ENCODE measurements at places on chromosomes 1 and 21.

DNA sequence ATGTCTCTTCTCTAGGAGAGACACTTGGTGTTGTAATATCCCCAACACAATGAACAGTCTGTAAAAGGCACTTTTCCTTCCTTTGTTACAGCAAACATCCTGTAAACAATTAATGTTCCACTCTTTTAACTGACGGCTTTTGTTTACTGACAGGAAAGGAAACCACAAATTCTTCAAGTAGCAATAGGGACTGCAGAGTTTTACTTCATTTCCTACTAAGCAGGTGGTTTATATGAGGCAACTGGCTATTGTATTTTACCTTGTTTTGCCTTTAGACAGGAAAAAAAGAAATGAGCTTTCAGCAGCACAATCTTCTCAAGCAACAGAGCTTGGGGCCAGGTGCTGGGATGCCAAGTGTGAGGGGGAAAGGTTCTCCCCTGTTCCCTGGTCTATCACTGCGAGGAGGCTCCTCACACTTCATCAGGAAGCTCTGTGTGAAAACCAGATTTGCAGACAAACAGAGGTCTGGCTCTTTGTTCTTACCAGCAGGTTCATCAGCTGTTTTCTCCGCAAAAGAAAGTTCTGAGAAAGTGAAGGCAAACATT, 51.2 kb downstream of the SIPA1L2 start:
- DNase-seq, result no peak

DNA sequence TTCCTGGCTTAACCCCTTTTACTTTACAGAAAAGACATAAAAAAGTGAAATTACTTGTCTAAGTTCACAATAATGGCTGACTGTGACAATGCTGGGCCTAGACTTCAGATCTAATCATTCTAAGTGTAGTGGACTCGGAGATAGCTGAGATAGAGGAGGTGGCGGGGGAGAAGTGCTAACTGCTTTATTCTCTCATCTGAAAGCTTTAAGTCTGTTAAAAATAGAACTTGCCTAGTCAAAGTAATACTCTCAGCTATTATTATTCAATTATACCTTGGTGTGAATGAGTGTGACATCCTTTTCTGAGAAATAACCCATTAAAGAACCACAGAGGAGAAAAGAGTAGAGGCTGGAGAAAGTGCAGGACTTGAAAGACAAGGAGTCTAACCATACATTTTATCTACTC, 96.1 kb upstream of the OLIG2 start:
- no peak for DNase-seq

DNA sequence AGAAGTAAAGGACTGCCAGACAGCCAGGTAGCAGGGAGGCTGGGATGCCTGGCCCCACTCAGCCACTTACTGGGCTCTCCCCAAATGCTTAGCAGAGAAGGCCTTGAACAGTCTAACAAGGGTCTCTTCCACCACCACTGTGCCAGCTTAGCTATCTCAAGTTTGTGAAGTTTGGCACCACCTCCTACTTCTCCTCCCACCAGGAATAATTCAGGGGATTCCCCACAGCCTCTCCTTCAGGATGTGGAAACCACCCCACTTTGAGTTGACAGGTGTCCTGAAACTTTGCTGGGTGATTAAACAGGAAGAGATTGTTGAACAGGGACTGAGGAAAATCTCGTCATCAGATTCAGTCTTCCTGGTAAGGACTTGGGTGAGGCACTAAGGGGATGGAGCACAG, 59.4 kb upstream of the ATP1B1 start:
- DNase-seq, result no peak

GRCh38 chr1:59972216-59972927, 45.8 kb upstream of the CYP2J2 start:
- DNase-seq, result peak; percentile 45

DNA sequence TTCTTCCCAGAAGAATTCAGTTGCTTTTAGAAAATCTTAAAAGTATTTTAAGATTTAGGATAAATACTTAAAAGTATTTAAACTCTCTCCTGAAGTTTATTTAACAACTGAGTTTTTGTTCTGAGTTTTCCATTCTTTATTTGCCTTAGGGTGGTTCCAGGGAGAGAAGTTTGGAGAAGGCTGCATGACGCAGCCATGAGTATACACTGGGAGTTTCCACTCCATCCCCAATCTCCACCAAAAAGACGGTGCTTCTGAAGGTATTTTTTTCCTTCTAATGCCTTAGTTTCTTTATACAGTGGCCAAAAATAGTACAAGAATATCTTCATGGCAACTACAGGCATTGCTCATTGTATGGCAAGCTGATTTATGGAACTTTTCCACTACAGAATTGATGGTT, 122.7 kb downstream of the ST6GALNAC5 start:
- DNase-seq, result no peak

DNA sequence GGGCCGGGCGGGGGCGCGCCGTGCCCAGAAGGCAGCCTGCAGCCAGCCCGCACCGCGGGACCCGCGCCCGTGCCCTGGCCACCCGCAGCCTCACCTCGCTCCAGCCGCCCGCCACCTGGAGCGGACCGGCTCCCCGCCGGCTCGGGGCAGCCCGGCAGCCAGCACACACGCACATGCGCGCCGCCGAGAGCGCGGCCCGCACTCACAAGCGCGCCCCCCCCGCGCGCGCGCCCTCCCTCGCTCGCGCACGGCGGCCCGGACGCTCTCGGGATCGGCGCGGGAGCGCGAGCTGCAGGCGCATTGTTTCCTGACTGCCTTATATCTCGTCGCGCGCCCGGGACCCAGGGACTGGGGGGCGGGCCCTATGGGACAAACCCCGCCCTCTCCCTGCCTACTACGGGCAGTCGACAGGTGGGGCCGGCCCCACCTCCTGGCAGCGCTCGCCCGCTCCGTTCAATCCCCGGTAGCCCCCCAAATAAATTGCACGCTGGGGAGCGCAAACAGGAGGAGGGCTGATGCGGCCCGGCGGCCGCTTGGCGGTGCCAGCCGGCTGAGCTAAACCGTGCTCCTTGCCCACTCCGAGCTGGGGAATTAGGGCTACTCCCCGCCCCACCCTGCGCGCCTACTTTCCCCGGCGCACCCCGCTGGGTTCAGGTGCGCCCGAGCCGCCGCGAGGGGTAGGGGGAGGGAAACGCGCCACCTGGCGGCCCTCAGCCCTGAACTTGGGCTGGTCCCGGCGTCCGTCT, at the start of gene MYCL:
TSS of gene MYCL (minus strand) at position 204 of the 746 bp plus-strand sequence. CDS start 483 bp downstream, outside the sequence.
- DNase-seq, result peak; percentile 54

GRCh38 chr1:53956308-53957168, 10.4 kb downstream of the LRRC42 start:
- no peak for DNase-seq

DNA sequence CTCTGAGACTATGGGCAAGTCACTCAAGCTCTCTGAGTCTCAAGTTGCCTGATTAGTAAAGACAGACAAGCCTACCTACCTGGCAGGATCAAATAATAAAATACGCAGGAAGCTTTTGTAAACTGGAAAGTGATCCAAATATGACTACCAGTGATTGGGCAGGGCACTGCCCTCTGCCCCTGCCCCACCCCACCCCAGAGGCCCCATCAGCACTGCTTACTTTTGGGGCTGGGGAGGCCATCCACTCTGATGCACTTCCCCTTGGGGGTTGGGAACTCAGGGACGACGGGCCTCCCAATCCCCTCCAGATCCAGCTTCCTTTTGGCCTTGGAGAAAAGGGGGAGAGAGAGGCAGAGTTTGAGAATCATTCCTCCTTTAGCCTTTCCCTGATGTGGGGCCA, 6.9 kb downstream of the E2F2 start:
- no peak for DNase-seq

GRCh38 chr1:115064461-115064860, 24.8 kb downstream of the TSPAN2 start:
- DNase-seq, result no peak

DNA sequence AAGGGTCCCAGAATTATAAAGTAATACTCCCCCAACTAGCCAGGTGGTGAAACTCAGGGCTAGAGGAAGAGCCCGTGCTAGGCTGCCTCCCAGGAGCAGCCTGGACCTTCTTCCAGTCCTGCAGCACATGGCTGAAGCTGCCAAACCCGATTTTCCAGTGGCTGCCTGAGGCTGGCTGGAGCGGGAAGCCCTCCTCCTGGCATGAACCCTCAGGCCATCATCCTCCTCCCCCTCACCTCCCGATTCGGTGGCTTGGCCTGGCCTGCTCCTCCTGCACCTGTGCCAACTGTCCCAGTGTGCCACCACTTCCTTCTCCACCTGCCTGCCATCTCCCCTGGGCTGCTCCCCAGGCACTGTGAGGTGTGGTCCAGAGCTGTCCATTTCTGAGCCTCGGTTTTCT, 3.0 kb upstream of the TSPAN1 start:
- no peak for DNase-seq

- DNase-seq, result no peak
Measured at GRCh38 chr21:14629461-14629860, 83.3 kb upstream of the SAMSN1 start.

DNA sequence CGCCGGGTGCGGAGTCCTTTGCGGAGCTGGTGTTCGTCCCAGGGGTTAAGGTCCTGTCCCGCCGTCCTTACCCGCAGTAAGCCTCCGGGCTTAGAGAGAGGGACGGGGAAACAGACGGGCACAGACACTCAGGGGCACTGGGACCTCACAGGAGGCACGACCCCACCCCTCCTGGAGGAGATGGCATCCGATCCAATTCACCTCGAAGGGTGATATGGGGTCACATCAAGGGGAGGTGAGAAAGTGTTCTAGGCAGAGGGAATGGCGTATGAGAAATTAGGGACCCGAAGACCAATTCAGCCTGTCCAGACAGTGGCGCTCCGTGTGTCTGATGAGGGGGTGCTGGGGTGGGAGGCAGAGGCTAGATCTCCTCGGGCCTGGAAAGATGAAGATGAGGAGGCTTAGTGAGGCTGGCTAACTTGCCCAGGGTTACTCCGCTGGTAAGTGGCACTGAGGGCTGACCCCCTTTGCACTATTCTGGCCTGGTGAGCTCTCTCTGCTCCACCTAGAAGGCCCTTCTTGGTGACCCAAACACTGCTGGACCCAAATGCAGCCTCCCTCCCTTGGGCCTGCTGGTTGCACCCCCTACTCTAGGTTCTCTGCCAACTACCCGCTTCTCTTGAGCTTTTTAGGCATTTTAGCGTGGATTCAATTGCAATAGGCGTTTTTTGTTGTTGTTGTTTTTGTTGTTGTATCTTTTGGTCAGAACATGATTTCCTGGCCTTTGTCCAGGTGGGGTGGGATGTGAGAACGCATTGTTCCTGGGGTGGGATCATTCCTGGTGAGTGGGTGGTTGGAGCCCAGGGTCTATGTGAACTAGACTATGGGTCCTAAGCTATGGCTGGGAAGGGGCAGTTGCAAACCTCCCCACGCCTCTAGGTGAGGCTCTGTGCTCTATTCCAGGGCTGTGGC, 12.3 kb downstream of the BTBD19 start:
- DNase-seq, result no peak

- no peak for DNase-seq
Measured at GRCh38 chr1:192794768-192795035, 14.1 kb upstream of the RGS2 start.

GRCh38 chr1:53413175-53414001, 45.8 kb upstream of the DMRTB1 start:
- DNase-seq, result peak; percentile 67

DNA sequence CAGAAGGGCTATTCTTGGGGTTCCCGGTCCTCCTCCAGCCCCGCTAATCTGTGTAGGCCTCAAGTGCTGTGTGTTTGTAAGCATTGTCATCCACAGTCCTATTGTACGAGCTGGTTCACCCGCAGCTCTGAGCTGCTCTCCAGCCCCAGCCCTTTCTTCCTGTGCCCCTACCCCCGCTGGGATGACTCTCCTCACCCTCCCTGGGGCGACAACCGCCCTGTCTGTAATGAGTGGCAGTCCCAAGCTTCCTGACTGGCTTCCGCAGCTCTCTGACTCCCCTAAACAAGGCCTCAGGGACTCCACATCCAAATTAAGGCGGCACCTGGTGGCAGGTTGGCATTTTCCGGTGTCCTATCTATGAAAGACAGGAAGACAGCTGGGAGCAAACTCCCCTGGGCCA, 45.8 kb downstream of the TFF3 start:
- DNase-seq, result no peak

GRCh38 chr1:227774051-227774731, 39.0 kb downstream of the SNAP47 start:
- no peak for DNase-seq

GRCh38 chr21:44934276-44934675, 5.6 kb upstream of the SLX9 start:
- no peak for DNase-seq

- no peak for DNase-seq
Measured at GRCh38 chr1:5659606-5660005, 332.6 kb downstream of the NPHP4 start.

GRCh38 chr1:184022668-184023067, 14.9 kb downstream of the COLGALT2 start:
- peak; percentile 35 for DNase-seq

DNA sequence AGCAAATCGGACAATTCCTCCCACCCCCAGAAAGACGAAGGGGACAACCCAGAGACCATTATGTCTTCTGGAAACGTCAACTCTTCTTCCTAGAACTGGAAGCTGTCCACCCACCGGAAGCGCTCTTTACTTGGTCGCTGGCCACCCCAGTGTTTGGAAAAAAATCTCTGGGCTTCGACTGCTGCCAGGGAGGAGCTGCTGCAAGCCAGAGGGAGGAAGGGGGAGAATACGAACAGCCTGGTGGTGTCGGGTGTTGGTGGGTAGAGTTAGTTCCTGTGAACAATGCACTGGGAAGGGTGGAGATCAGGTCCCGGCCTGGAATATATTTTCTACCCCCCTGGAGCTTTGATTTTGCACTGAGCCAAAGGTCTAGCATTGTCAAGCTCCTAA, 3.2 kb downstream of the S1PR1 start:
- no peak for DNase-seq

DNA sequence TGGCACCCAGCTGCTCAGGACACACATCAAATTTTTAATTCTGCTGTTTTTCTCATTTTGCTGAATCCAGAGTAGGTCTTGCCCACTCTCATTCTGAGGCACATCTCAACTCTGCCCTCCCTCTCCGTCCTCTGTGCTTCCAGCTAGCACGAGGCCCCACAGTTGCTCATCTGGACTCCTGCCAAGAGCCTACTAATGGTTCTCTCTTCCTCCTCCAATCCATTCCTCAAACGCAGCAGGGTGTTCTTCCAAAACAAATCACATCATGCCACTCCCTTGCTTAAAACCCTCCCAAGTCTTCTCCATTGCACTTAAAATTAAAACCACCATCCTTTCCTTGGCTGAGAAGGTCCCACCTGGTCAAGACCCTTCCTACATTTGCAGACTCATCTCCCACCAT, 49.8 kb upstream of the SCAF4 start:
- DNase-seq, result peak; percentile 50

- DNase-seq, result no peak
Measured at GRCh38 chr1:203028067-203028783, 1.9 kb downstream of the PPFIA4 start.

GRCh38 chr1:209355415-209355814, 228.1 kb upstream of the CAMK1G start:
- DNase-seq, result no peak

- no peak for DNase-seq
Measured at GRCh38 chr1:155192346-155193274, 15.1 kb downstream of the THBS3 start.

GRCh38 chr1:46519209-46519608, 29.6 kb downstream of the DMBX1 start:
- no peak for DNase-seq

DNA sequence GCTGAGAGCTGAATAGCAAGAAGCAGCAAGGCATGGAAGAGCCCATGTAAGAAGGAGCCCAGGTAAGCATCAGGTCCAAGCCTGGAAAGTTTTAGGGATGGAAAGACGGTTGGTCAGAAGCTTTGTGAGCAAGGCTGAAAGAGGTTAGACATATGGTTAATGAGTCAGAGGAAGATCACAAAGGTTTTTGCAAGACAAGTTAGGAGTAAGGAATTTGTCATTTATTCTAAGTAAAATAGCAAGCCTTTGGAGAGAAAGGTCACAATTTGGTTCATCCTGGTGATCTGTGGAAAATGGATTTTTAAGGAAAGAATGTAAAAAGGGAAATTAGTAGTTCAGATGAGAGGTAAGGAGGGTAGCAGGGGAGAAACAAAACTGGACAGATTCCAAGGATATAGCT, 106.7 kb downstream of the DPYD start:
- DNase-seq, result peak; percentile 35
